ENCODE measurements at places on chromosomes 11 and 22.

GRCh38 chr11:132620423-132620822 is 911.9 kb downstream of the OPCML start:
- DNase-seq = no peak

GRCh38 chr11:131537748-131538147 is 167.3 kb downstream of the NTM start:
- no peak for DNase-seq

DNA sequence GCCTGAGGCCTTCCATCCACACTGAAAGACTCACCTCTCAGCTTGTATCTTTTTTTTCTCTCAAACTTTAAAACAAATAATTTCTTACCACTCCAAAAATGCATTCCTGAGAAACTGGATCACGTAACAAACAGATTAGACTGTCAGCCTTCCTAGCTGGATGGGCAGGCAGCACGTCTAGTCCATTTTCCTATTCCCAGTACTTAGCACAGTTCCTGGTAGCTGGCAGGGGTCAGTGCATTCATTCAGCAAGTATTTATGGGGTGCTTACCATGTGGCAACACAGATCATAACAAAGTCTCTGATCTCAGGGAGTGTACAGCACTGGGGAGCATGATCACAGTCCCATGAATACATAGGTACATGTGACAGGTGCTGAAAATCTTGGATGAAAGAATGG is 89.6 kb downstream of the UBASH3B start:
- DNase-seq = no peak

- DNase-seq = no peak
Observed at GRCh38 chr11:110339456-110340250, 43.2 kb upstream of the RDX start.

DNA sequence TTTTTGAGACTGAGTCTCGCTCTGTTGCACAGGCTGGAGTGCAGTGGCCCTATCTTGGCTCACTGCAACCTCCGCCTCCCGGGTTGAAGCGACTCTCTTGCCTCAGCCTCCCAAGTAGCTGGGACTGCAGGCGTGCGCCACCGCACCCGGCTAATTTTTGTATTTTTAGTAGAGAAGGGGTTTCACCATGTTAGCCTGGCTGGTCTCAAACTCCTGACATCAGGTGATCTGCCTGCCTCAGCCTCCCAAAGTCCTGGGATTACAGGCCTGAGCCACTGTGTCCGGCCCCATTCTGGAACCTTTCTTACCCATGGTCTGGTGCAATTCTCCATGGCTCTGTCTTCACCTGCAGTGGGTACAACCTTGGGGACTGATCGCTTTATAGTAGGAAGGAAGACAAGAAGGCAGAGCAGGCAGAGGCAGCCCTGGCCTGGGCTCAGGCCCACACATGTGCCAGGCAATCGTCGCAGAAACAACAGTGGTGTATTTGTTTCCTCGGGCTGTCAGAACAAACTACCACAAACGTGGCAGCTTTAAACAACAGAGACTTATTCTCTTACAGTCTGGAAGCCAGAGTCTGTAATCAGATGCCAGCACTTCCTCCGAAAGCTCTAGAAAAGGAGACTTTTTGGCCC is 4.0 kb upstream of the PTGDR2 start:
- DNase-seq = no peak

GRCh38 chr11:62665599-62666258 is 617 bp downstream of the CSKMT start:
- no peak for DNase-seq

- DNase-seq = no peak
Observed at GRCh38 chr22:44871782-44872181, 119.4 kb downstream of the ARHGAP8 start.

DNA sequence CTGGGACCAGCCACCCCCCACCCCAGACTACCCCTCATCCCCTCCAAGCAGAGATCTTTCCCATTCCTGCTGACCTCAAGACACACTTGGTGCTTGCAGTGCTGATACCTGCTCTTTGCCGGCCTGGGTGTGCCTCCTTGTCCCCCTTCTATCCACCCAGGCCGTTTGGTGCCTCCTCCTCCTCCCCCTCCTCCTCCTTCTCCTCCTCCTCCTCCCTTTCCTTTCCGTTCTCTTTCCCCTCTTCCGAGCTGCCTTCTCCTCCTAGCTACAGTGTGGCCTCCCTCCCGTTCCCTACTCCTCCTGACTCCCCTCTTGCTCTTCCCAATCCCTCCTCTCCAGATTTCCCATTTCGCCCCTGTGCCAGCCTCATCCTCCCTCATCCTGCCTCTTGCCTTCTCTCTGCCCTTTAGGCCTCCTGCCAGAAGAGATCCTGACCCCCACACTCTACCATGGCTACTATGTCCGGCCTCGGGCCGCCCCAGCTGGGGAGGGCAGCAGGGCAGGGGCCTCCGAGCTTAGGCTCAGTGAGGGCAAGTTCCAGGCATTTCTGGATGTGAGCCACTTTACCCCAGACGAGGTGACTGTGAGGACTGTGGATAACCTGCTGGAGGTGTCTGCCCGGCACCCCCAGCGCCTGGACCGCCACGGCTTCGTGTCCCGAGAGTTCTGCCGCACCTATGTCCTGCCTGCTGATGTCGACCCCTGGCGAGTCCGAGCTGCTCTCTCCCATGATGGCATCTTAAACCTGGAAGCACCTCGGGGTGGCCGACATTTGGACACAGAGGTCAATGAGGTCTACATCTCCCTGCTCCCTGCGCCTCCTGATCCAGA is 712 bp downstream of the HSPB2 start:
- no peak for DNase-seq

GRCh38 chr22:49460592-49461281 is 366.9 kb downstream of the BRD1 start:
- DNase-seq = peak; percentile 82

DNA sequence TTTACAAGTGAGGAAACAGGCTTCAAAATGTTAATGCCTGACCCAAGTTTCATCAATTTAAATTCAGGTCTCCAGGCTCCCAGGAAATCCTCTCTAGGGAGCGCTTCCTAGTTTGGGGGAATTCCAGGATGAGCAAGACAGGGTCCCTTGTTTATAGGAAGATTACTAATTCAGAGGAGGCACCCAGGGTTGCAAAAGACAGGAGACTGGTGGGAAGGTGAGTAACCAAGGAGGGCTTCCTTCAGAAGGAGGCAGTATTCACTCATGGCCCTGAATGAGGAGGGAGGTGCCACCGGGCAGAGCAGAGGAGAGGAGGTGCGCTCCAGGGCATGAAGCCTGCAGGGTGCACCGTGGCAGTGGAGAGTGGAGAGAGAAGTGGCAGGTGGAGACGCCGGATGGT is 1.6 kb downstream of the TMEM132A start:
- DNase-seq = no peak

GRCh38 chr22:21766691-21767462 is 31.3 kb upstream of the YPEL1 start:
- DNase-seq = no peak

GRCh38 chr11:82830746-82831145 is 69.5 kb downstream of the PRCP start:
- DNase-seq = no peak

- no peak for DNase-seq
Observed at GRCh38 chr11:66362481-66363147, 8.9 kb downstream of the SLC29A2 start.

GRCh38 chr11:111612224-111612623 is 10.0 kb downstream of the SIK2 start:
- DNase-seq = no peak

GRCh38 chr22:38299770-38300102 is 17.5 kb downstream of the CSNK1E start:
- DNase-seq = no peak

GRCh38 chr11:72787216-72788104 is 6.4 kb downstream of the STARD10 start:
- no peak for DNase-seq

GRCh38 chr11:77287615-77288273 is 13.7 kb downstream of the GDPD4 start:
- DNase-seq = no peak

- DNase-seq = no peak
Observed at GRCh38 chr22:38065539-38065938, 8.3 kb downstream of the PICK1 start.

DNA sequence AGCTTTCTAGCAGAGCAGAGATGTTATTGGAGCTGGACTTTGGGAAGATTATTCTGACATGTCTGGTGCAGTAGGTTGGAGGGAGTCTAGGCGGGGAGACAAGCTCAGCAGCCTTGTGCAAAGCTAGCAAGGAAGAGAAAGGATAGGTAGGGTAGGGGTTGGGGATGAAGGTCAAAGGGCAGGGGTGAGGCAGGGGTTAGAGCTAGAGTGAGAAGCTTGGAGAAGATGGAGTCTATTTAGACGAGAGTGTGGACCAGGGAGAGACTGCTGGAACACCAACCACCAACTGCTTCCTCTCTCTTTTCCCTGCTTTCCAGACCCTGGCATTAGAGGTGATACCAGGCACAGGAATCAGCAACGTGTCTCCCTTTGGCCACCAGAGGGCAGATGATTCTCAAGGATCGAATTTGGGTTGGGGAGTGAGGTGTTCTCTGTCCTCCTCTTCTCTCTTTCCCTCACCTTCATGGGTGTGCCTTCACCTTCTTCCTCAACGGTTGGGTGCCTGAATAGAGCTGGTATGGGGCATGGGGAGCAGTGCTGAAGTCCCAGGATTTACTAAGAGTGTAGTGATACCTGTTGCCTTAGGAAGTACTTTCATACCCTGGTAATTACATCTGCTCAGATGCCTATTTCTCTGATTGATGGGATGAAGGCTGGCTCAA is 1.8 kb upstream of the MARK2 start:
- peak; percentile 82 for DNase-seq

DNA sequence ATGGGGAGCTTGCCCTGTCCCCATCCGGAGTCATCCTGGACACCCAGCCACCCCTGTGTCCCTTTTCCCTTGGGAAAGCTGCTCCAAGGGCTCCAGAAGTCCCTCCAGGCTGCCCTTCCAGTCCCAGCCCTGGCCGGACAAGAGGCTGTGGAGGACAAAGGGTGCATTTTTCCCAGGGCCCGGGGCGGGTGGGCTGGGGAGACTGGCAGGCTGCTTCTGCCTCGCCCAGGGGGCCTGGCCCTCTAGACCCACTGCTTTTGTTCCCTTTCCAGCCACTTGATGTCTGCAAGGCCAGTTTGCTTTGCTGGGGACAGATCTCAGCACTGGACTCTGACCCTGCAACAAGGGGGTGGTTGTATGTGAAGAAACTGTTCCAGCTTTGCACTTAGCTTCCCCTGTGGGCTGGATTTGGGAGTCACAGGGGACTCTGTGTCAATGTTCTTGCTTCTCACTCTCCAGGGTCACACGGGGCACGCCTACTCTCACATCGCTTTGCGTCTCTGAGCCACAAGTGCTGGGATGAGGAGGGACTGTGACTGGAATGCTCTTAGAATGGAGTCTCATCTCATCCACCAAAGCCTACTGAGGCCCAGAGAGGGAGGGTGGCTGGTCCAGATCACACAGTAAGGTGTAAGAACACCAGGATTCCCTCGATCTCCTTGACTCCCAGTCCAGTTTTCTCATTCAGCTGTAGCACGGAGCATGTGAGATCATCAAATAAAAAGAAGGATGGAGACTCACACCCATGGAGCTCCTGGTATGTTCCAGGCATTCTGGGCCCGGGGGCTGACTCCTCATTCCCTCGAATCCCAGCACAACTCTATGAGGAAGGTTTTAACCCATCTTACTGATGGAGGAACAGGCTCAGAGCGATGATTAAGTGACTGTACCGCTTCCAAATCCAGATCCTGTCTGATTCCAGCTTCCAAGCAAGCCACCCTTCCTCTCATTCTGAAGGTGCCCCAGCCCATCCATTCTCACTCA is 59.9 kb downstream of the FBXO7 start:
- DNase-seq = no peak

- peak; percentile 79 for DNase-seq
Observed at GRCh38 chr11:72413914-72414628, 20.3 kb downstream of the CLPB start.

Data from NCI-H2171 (cell line).